ENCODE measurements at places on chromosomes 16 and 17.

- DNase-seq, result no peak
These were observed 52.8 kb downstream of the B9D1 start for GRCh38 chr17:19309701-19310100.

DNA sequence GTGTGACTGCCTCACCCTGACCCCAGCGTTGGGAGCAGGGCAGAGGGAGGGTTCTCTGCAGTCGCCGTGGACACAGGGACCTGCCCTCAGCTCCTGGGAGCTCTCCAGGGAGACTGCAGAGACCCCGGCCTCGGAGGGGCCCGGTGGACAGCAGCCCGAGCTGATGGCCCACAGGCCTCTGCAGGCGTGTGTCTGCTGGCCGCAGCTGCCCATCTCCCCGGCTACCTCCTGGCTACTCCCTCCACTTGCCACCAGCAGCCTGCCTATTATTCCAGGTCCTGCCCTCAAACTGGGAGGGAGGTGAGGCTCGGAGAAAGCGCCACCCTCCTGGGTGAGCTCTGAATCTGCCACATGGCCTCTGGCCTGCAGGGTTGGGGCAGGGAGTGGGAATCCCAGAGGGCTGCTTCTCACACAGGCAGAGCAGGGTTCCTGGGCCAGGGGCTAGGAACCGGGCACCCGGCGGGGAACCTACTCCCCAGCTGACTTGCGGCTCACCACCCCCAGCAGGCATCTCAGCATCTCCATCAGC is 7.2 kb downstream of the SLC16A5 start:
- no peak for DNase-seq

GRCh38 chr16:88321635-88322499 is 60.9 kb upstream of the ZNF469 start:
- DNase-seq, result no peak

- DNase-seq, result no peak
These were observed 69.4 kb upstream of the SMIM36 start for GRCh38 chr17:55580596-55581133.

DNA sequence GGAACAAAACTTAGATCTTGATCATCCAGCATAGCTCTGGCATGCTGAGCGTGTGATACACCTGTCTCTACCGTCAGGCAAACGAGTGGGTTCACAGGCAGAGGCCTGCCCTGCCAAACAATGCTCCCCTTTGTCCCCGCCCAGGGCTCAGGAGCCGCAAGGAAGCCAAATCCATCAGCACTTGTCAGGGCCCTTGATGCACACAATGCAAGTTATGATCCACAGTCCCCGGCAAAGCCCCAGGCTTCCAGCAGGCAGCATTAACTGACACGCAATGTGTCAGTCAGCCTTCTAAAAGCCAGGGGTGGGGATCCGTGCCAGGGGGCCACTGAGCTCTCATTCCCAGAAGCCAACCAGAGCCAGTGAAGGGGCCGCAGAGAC is 460.9 kb downstream of the SLC39A11 start:
- no peak for DNase-seq

- DNase-seq, result no peak
These were observed 637 bp downstream of the PLCG2 start for GRCh38 chr16:81779536-81780320.

GRCh38 chr16:9235867-9236266 is 144.4 kb downstream of the HAPSTR1 start:
- DNase-seq, result no peak

GRCh38 chr17:29857823-29858222 is 72.2 kb downstream of the SSH2 start:
- DNase-seq, result no peak

DNA sequence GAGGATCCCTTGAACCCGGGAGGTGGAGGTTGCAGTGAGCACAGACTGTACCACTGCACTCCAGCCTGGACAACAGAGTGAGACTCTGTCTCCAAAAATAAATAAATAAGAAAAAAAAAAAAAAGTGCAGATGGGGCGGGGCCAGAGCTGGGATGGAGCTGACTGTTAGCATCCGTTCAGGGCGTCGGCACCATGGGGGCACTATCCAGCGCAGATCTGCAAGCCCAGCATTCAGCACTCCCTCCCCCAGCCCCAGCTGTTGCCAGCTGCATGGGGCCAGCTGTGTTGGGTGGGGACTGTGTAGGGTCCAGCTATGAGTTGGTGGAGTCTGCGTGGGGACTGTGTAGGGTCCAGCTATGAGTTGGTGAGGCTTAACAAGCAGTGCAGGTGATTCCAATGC is 13.3 kb downstream of the GPRC5C start:
- DNase-seq, result no peak

DNA sequence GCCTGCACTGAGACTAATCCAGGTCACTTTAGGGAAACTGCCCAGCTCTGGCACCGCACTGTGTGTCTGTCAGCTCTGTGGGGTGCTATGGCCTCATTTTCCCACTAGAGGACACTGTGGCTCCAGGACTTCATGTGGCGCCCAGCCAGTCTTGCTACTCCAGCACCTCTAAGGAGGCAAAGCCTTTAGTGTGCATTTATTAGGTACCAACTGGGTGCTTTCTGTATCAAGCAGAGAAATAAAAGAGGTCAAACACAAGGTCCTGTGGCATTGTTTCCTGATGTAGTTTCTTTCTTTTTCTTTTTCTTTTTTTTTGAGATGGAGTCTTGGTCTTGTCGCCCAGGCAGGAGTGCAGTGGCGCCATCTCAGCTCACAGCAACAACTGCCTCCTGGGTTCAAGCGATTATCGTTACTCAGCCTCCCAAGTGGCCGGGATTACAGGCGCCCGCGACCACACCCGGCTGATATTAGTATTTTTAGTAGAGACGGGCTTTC is 12.5 kb upstream of the RHBDL3 start:
- peak; percentile 83 for DNase-seq

GRCh38 chr17:79011451-79012147 is 2.0 kb upstream of the CANT1 start:
- DNase-seq, result peak; percentile 3

GRCh38 chr16:78768718-78769117 is 669.3 kb downstream of the WWOX start:
- DNase-seq, result no peak

- DNase-seq, result no peak
These were observed 37.5 kb downstream of the CHD9 start for GRCh38 chr16:53092284-53092683.

- no peak for DNase-seq
These were observed 115.5 kb downstream of the SOCS1 start for GRCh38 chr16:11140466-11140865.

DNA sequence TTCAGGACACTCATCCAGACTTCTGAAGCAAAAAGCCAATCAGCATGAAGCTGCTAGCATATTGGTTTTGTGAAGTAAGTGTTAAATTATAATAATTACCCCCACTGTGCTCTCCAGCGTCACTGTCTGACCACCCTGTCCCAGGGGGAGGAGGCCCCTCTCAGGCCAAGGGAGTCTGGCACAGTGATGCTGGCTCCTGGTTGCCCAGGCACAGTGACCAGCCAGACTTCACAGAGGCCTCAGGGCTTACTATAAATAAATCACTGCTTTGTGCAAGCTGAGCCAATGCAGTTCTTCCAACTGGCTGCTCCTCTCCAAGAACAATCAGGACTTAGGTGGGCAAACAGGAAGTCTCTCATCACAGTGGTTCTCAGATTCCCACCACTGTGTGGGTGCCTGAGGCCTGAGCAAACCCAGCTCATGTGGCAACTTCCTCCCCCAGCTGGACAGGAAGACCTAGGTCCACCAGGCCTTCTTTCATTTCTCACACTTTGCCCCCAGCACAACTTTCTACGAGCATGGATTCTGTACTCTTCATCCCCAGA is 1.7 kb upstream of the DBNDD1 start:
- DNase-seq, result no peak

DNA sequence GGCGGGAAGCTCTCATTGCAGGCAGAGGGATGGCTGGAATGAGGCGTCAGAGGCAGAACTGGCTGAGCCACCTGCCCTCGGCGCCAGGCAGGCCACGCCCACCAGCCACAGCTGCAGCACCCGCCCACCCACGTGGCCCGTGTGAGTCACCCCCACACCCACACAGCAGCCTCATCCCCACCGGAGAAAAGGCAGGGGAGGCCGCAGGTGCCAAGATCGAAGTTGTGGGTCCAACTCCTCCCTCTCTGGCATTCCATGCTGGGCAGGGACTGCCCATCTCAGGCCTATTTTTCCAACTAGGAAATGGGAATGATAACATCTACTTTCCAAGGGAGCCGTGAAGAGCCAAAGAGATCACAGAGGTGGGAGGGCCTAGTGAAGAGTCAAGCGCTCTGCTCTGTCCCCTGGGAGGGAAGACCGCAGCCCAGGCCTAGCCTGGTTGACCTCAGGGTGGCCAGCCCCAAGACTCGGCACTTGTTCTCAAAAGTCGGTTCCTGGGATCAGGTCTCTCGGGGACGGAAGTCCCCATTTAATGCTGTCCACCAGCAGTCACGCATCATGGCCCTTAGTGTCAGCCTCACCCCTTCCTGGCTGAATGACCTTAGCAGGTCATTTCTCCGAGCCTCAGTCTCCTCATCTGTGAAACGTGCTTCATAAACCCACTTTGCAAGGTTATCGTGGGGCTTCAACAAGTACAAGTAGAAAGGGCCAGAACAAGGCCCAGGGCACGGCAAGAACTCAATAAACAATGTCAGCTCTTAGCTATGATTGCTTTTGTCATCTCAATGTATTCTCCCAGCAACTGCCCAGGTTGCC is at the start of gene TRPV3:
Gene TRPV3 (minus strand): TSS at position 45 of the 816 bp plus-strand sequence. CDS start 2,962 bp downstream, outside the sequence.
- no peak for DNase-seq

DNA sequence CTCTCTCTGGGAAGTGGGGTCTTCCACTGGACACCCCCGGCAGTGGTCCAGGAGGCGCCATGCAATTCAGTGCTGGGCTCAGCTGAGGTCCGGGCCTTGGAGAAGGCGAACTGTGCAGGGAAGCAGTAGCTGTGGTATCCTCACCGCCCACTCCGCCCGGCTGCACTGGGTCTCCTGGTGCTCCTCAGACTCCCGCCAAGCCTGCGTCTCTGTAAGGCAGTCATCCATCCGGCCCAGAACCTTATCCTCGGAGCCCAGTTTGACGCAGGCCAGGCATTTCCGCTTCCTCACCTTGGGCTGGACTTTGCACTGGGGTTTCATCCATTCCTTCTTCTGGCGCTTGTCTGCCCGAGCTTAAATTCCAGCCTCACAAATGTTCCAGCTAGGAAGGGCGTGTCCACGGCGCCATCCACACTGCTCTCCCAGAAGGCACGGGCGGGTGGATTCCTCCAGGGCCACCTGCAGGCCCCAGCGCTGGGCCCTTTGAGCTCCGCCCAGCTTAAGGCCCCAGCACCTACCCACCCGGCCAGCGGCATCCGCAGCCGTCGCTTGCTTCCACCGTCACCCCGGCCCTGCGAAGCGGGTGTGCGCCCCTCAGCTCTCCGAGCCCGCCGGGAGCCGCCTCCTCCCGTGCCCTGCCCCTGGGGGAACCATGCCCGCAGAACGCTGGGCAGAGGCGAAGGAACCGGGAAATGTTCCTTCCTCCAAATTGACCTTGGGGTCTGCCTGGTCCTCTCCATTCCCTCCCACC is 1884.8 kb downstream of the TP53TG3F start:
- no peak for DNase-seq

DNA sequence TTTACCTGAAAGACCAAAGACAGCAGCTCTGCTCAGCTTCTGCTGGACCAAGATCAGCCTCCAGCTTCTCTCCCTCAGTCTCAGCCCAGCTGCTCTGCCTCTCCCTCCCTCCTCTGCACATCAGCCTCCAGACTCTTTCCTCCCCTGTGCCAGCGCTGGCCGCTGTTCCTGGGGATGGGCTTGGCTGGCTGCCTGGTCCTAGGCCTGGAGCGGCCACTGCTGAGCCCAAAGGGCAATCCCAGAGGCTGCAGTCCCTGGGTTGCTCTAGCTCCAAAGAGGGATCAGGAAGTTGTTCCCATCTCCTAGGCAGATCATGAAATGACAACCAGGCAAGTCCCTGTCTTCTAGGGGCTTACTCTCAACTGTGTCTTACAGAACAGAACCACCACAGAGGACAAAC is 31.3 kb downstream of the DCUN1D3 start:
- peak; percentile 84 for DNase-seq

DNA sequence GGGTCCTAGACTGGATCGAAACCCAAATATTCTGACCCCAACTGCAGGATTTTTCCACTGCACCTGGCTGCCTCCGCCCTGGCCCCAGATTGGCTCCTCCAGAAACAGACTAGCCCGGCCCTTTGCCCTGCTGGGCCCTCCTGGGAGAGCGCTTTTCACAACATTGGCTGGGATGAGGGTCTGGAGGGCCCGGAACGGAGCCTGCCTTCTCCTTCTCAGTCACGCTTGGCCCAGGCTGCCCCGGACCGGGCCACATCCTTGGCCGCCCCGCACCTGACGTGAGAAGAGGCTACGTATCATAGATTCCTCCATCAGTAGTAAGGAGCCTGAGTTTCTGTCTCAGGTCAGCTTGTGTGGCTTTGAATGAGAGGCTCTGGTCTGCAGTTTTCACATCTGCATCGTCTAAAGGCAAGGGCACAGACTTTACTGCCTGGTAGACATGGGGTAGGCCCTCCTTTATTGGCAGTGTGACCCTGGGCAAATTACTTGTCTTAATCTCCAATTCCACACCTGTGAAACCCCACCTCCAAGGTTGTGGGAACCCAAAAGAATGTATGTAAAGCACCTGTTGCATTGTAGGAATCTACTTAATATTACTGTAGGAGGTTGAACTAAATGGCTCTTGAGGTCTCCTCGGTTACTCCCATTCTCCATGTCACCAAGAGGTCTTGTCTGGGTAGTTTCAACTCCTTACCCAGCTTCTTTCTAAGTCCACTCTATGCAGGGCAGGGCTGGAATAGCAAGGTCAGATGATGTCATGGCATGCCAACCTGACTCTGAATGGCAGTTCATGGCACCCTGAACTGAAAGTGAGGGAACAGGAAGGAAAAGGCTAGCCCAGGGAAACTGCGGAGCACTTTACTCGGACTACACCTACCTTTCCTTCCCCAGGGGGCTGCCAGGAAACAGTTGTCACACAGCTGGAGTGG is 661 bp downstream of the LRRC3C start:
- DNase-seq, result peak; percentile 73

- peak; percentile 89 for DNase-seq
These were observed 11.4 kb upstream of the AURKB start for GRCh38 chr17:8221663-8222379.

DNA sequence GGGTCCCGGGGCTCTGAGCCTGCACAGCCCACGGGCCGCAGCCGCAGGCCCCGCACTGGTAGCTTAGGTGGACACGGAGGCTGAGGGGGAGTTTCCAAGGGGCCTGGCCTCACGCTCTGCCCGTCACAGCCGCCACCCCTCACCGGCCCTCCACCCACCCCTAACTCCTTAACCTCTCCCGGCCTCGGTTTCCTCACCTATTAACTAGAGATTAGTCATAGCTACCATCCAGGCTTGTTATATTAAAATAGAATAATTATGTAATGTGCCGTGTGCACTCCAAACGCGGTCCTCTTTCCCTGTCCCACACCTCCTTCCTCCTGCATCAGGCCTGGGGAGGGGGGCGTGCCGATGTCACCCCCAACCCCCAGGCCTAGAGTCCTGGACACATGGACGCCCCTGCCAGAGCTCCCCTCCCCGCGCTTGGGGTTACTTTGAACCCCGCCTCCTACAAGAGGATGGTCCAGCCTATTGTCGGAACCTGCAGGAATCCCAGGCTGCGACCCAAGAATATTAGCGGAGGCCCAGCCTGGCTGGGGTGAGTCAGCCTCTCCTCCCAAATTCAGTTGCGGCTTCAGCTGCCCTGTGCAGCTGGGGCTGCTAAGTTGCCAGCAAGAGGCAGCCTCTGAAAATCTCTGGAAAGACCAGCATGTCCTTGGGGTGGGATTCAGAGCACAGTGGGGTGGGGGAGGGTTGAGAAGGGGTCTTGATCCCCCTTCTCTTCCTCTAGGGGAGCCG is 17.3 kb downstream of the SOCS3 start:
- peak; percentile 83 for DNase-seq

GRCh38 chr17:83101805-83102480 is 22.5 kb downstream of the METRNL start:
- DNase-seq, result no peak

- DNase-seq, result no peak
These were observed 25.8 kb upstream of the HS3ST2 start for GRCh38 chr16:22788193-22788530.

Data from ovary (tissue), 10 donors.